ENCODE measurements at places on chromosomes 3 and 15.

DNA sequence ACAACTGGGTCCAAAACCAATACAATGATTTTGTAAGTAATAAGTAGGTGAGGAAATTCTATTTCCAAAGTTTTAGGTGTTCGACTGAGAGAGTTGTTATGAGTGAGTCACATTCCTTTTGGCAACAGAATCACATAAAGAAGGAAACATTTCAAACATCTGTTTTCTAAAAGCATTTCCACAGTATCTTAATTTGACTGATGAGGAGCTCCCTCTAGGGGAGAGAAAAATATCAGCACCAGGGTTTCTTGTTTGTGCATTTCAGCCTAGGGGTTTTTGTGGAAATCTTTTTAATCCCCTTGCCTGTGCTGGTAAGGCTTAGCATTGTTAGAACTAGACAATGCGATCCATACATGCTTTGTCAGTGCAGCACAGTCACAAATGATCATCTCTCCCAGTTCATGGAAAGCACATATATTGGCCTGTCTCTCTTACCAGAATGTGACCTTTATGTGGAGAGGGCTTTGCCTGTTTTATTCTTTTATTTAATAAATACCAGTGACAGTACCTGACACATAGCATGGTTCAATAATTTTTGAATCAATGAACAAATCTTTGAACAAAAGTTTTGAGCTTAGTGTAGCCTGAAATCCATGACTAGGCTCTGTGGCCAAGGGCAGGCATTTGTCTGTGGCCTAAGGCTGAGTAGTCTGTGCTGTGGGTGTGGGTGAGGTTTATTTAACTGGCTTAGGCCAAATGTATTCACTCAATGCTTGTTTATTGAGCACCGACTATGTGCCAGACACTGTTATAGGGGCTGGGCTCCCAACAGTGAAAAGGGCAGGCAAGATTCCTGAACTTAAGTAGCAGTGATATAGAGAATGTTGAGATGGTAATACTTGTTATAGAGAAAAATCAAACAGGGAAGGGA is 21.1 kb upstream of the IQCF6 start:
- no peak for DNase-seq

- DNase-seq: no peak
Observed at GRCh38 chr3:141000027-141000663, 51.0 kb upstream of the SPSB4 start.

- DNase-seq: no peak
Observed at GRCh38 chr15:98443526-98443925, 204.8 kb upstream of the IGF1R start.

DNA sequence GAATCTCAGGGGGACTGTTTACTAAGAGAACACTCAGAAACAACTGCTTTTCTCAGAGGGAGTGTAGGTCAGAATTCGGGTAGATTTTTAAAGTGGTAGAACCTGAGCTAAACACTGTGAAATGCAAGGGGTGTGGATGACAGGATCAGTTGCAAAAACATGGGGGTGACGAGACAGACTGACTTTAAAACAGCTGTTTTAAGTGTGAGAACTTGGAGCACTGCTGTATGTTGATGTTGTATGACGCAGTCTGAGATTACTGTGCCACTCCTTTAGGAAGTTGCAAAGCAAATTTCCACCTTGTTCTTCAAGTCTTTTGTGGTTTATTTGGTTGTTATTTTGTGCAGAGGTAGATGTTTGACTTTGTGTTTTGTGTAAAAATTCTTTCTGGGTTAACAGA is 36.8 kb upstream of the DIPK2A start:
- DNase-seq: no peak

DNA sequence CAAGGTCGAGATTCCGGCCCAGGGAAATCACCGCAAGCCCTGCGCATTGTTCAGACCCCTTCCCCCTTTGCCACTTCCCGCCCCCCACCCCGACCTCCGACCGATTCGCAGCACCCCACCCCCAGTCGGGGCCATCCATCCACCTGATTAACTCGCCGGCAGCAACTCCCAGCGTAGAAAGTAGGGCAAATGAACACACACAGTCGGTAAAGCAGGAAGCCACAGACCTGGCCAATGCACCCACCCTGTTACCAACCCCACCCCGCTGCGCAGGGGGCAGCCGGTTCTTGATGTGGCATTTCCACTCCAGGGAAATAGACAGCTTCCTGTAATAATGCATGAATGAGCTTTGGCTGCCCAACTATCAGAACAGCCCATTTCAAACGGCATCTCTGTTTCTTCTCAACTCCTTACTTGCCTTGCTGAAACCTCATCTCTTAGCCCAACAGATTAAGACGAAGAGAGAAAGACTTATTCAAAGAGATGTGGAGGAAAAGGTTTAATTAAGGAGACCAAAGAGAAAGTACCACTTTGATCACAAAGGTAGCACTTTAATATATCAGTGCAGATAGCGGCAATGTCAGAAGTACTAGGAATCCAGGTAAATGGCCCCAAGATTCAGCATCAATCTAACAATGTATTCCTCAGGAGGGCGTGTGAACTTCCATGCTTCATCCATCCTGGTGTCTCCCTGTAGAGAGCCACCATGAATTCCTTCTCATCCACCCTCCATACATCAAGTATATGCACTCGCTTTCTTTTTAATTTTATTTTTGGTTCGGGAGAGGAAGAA is 1.9 kb downstream of the TNIK start:
- DNase-seq: no peak

DNA sequence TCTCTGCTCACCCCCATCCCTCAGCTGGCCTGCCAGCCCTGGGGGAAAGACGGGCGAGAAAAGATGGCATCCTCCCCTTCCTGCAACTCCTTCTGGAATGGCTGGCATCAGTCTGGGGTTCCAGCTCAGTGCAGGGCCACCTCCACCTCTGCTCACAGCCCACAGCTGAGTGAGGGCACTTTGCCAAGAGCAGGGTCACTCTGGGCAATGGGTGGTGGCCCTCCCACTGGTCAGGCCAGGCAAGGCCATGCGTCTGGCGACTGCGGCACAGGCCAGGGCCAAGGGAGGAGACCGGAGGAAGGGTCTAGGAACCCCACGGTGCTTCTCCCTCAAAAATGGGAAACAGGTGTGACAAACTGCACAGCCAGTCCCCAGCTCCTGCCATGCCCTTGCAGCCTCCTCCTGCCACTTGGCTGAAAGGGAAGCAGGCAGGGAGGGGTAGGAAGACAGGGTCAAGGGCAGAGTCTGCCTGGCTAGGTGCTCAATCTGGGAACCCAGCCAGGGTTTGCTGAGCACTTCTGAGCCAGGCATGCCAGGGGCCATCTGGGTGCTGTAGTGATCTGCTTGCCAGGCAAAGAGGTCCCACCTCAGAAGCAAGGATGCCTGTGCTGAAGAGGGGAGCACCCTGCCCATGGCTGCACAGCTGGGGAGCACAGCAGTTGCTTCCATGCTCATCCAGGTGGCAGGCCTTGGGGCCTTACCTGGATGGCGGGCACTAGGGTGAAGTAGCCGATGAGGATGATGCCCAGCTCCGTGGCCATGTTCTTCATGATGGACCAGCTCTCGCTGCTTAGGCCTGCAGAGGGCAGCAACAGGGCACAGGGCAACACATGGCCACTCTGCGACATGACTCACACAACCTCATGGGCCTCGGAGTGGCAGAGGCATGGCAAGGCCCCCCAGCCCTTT is 41.2 kb downstream of the PTPN23 start:
- no peak for DNase-seq

DNA sequence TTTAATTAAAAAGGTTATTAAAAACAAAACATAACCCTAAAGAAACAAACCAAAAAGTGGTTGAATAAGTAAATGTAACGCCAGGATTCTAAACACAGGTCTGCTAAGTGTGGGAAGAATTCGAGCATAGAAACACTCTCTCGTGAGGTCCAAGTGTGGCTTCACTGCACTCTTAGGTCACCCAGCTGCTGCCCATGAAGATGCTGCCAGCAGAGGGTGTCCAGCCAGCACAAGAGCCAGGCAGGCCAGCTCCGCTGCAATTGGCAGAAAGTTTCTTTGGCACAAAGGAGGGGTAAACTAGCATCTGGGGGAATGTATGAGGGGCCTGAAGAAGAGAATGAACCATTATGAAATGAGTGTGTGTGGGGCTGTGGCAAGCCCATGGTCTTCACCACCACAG is 215.7 kb upstream of the FEZF2 start:
- DNase-seq: no peak

GRCh38 chr3:34292605-34293300 is 494.3 kb downstream of the PDCD6IP start:
- no peak for DNase-seq

GRCh38 chr3:182937293-182938051 is 42.9 kb downstream of the DCUN1D1 start:
- DNase-seq: no peak

DNA sequence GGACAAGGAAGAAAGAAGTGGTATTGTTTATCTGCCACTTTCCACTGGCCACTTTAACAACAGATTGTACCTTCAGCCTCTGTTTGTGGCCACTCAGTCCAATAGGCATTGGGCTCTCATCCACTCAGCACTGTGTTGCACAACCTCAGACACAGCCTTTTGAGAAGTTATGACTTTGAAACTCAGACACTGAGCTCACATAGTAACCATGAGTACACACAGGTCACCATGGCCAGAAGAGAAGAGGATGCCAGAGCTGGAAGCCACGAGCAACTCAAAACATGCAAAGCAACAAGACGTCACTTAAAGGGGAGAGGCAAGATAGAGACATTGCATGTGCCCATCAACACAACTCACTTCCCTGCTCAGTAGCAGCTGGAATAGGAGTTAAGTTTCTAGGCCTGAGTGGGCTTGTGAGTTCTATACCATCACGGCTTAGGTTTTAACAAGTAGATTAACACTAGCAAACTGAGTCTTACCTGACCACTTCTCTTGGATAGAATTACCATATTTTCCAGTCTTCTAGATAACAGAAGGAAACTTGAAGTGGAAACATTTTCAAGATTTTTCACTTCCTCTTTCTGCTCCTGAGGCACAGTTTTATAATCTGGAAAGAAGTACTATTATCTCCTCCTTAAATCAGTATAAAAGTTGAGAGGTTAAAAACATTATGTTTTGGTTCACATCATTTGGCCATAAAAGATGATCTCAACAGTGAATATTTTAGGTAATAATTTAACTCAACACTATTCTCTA is 103.5 kb downstream of the IMPG2 start:
- DNase-seq: no peak

DNA sequence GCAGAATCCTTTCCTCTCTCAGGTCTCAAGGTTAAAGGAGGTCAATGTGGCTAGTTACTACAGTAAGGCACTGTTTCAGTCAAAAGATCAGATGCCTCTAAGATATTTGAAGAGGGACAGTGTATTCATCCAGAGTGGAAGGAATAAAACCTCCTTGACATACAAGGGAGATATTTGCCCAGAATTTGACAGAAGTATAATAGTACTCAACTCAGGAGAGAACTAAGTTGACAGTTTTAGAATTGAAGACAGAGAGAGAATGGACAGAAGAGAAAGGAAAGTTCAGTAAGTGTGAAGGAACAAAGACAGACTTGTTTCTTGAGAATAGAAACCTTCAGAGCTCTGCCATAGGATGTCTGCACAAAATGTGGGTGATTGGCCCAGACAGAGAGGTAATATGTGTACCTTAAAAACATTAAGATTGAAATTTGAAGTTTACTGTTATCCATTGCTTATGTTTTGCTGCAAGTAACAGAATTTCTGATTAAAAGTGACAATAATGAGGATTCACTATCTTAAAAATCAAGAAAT is 507.1 kb downstream of the IGSF11 start:
- no peak for DNase-seq

DNA sequence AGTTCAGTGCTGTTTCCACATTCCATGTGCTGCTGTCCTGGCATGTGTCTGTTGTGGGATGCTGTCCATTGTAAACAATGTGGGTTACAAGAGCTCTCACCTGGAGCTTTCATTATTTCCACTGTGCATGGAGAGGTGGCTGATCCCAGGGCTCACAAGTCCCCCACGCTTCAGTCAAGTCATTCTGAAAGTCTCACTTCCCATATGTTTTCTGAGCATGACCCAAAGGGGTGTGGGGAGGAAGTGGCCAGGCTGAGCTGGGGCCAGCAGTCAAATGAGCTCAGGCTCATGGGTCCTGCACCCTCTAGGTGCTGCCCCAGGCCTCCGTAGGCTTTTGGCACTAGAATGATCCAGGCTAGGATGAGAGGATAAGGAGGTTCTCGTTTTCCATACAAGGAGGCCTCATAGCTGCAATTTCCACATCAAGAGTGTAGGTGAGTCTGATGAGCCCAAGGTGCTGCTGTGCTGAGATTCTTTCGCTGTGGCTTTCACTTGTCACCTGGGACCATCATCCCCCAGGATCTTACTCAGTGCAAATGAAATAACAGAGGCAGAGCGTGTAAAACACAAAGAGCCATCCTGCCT is 22.0 kb downstream of the STARD5 start:
- DNase-seq: no peak

GRCh38 chr15:98893401-98893800 is 114.2 kb downstream of the PGPEP1L start:
- no peak for DNase-seq

GRCh38 chr3:32176989-32177701 is 61.3 kb upstream of the CMTM8 start:
- DNase-seq: no peak

DNA sequence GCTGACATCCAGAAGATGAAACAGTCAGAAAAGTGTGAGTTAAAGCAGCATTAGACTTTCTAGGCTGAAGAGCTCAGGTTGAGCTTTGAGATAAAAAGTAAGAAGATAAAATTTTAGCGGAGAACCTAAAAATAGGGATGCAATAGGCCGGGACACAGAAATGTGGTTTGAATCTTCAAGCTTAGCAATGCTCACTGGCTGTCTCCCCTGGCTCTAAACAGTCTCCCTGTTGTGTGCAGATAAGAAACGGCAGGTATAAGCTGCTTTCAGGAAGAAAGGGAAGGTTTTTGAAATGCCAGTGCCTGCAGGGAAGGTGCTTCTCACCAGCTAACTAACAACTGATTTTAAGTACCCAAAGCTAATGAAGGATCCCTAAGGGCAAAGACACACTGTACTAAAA is 718.7 kb upstream of the SGO1 start:
- DNase-seq: no peak

DNA sequence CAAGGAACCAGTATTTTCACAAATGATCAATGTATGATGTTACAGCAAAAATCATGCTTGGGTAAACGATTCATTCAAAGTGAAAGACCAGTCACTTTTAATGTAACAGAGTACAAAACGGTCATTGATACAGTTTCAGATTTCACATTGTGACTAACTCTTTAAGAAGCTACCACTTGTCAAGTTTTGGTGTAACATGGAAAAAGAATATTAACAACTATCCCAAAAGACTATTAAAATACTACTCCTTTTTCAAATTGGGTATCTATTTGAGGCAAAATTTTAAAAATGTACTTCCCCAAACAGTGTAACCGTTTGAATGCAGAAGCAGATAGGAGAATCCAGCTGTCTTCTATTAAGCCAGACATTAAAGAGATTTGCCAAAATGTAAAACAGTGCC is 31.7 kb downstream of the AKAP13 start:
- DNase-seq: no peak

GRCh38 chr3:105686278-105686897 is 182.4 kb downstream of the CBLB start:
- no peak for DNase-seq

All from esophagus squamous epithelium (tissue), 5 donors.